ENCODE measurements at places on chromosomes 4 and X.

- no peak for DNase-seq
Observed at GRCh38 chr4:40227284-40227683, 30.5 kb downstream of the RHOH start.

DNA sequence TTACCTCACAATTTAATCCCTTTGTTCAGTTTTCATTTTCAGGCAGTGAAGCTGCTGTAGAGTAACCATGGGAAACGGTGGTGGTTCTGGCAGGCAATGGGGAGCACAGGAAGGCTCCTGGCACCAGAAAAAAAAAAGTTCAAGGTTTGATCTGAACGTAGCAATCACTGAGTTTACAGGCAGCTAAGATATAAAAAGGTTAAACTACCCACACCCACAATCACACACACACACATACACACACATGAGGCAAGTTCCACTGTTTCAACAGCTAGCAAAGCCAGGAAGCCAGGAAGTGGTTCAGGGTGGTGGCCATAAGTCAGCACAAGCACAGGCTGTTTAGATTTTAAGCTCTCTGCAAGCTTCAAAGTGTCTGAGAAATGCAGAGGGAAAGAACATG, at the start of gene SULT1B1:
SULT1B1 (minus strand) TSS at position 166 of the 400 bp plus-strand sequence. CDS start 5,403 bp downstream, outside the sequence.
- DNase-seq, result no peak

GRCh38 chr4:148881860-148882643, 439.8 kb upstream of the NR3C2 start:
- DNase-seq, result no peak

DNA sequence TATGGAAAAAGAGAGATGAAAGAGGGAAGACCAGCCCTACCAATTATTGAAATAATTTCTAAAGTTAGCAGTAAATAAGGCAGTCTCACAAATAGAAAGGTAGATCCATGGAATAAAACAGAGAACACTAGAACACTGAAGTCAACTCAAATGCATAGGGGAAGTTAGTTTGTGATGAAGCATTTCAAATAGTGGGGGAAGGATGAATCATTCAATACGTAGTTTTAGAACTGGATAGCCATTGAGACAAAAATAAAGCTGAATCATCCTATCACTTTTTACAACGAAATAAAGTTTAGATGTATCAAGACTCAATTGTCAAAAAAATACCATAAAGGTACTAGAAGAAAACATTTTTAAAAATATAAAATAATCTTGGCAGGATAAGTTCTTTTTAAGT, 143.2 kb upstream of the DGKK start:
- no peak for DNase-seq

DNA sequence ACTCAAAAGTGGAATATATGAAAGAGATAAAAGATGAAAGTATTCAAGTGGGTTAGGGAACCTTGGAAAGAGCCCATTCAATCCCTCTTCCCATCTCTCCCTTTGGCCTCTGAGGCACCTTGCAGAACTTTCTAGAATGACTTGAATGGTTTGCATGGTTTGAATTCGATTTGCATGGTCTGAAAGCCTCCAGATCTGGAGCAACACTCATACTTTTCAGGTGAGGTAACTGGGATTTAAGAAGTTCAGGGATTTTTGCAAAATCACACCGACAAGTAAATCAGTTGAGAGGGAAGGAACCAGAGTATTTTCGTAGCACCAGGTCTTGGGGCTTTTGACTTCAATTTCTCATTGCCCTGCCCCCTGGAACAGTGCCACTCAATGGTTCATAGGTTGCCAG, 476.0 kb upstream of the FTHL17 start:
- DNase-seq, result no peak

GRCh38 chr4:79585330-79585729, 177.3 kb upstream of the GK2 start:
- no peak for DNase-seq

DNA sequence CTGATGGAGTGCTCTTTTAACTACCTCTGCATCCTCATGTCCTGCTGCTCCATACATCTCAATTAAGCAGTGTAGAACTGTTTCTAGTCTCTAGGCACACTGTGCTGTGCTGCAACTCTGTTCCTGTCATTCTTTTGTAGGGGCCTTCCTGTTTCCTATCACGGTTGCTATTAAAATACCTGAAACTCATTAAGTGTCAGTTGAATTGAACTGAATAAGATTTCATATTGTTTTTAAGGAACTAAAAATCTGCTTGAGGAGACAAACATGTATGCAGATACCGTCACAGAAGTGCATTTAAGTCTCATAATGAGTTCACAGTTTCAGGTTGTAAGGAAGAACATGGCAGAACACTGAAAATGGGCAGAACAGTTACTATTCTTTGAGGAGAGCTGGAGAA, 170.1 kb downstream of the LARP7 start:
- no peak for DNase-seq

- DNase-seq, result no peak
Observed at GRCh38 chr4:155220025-155220424, 11.6 kb downstream of the NPY2R start.

DNA sequence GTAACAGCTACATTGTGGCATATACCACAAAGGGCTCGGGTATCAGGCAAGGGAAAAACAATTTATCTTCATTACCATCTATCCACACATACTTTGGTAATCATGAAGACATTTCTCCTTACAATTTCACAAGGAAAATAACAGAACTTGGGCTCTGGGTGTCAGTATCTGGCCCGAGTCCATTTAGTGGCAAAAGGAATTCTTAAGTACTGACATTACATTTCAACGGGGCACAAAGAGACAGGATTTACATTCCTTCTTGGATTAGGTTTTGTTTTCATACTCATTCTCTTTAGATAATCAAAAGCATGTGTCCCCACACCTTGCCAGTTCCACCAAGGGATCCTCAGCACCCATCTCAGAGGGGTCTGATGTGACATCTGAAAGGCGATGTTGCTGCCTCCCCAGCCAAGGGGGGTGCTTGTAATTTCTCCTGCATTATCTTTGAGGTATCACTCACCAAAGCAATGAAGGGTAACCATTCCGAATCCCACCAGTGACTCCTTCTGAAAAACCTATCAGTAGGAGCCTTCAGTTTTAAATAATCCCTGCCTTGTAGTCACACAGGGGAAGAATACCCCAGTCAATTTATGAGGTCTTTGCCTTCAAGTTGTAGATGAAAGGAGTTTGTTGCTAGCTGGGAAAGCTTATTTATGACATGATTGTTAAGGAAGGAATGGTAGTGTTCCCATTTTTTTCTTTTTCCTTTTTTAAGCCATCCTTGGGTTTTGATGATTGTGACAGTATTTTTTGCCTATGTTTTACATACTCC, 118.6 kb downstream of the PALLD start:
- no peak for DNase-seq

DNA sequence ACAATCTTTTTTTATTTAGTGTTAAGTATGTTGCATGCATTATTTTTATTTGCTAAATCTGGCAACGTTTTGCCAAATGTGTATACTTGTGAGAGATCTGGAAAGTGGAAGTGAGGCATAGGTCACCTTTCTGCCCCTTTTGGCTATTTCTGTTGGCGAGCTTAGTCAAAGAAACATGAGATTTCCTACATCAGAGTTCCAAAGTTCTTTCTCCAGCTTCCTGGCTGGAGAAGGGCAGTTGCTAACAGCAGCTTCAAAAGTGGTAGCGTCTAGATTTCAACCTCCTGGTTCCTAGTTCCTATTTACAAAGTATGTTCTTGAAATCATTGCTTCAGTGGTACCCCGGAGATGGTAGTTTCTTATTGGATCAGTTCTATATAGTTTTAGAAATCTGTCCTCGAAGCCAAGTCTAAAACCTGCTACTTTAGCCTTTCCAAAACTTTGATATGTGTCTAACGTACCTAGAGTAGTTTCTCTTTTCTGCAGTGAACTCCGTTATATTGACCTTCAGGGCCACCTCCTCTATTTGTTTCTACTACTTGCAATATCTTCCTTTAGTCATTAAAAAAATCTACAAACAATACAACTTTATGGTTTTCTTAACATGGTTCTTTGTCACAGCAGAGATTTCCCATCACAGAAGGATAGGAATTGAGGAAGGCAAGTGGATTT, 455.8 kb upstream of the FTHL17 start:
- no peak for DNase-seq

GRCh38 chr4:105061136-105061696, 85.5 kb upstream of the TET2 start:
- no peak for DNase-seq

DNA sequence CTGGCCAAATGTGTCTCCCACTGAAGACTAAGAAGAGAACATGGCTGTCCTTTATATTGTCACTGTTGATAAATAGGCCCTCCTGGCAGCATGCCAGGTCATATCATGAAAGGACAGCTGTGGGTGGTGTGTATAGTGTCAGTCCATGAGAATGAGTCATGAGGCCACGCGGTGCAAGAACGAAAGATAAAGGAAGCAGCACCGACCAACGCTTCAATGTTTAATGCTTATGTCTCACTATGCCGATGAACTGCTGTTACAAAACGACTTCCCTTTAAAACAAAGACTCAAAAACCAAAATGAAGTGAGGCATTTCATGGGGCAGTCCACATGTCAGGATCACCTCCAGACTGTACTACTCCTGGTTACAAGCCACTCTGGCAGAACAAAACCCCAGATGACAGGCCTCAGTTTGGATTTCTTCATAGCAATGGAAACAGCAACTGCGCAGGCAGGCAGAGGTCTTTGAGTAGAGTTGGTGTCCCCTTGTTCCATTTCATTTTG, 5.2 kb upstream of the TCEANC start:
- no peak for DNase-seq

- no peak for DNase-seq
Observed at GRCh38 chrX:115030625-115031024, 13.2 kb upstream of the IL13RA2 start.

- no peak for DNase-seq
Observed at GRCh38 chr4:80925293-80925692, 105.2 kb upstream of the BMP3 start.

DNA sequence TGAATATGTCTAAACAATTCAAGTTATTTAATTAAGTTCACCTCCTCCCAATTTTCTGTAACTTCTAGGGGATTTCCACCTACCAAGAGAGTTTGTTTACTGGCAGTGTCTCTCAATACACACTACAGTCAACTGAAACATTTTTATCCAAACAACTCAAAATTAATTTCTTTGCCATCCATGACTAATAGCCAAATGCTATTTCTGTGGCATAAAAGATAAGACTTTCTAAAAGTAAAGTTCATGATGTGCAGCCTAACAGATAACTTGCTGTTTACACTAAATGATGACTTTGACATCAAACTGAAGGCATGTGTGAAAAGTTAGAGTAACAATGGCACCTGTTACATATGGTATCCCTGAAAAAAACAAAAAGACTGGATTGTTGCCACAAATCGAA, 7.3 kb downstream of the TAB3 start:
- no peak for DNase-seq

DNA sequence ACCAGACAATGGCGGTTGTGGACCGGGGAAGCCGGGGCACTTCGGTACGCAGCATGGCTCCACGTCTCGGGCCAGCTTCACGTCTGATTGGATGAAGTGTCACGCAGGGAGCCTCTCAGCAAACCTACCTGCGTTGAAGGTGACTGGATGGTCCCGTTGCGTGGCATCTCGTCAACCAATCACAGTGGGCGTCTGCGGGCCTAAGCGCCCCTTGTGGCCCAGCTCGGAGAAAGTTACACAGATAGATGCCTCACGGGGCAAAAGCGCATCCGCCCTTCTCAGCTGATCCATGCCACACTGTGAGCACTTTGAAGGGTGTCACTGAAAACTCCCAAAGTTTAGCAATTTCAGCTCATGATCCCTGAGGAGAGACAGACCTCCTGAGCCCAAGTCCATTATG, at the start of gene H2BW1:
H2BW1 (minus strand) TSS at position 103 of the 400 bp plus-strand sequence. CDS start 132 bp downstream, outside the sequence.
- no peak for DNase-seq

GRCh38 chr4:91837608-91838029, 466.1 kb upstream of the GRID2 start:
- DNase-seq, result no peak
